ENCODE measurements at places on chromosomes 5 and 9. TPM values are rescaled to one million over a fixed set of nuclear protein-coding genes. Genes with fewer than 3 reads are reported as not detected.

DNA sequence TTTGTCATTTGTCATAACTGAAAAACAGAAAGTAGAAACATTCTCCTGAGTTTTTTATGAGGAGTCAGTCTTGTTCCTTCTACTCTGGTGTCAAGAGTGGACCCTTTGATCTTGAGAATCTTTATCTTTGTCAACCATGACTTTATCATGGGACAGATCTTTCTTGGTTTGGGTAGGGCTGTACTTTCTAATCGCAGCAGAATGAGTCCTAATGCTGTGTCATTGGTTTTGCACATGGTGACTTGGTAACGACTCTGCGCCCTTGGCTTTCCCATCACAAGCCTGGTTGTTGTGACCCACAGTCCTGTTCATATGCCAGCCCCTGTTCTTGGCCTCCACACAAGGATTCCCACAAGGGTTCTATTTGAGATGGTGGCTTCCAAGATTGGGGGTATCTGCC, 45.6 kb downstream of the AOPEP start:
- H3K4me3 ChIP-seq: no peak overlapping the region
- H3K4me1 ChIP-seq: peaks cover 5% of the 10 kb centered on the region
- H3K27ac ChIP-seq: peak overlapping the region; percentile 8

- no peaks in the 10 kb centered on the region for H3K36me3 ChIP-seq
- peak overlapping the region; percentile 74 for H3K4me3 ChIP-seq
- H3K4me1 ChIP-seq: peaks cover 3% of the 10 kb centered on the region
- no peak overlapping the region for H3K27ac ChIP-seq
- peaks cover 2% of the 10 kb centered on the region for H3K27me3 ChIP-seq
- DNase-seq: peak; percentile 93
These were observed 76.6 kb upstream of the TBCA start for GRCh38 chr5:77852514-77853352.

DNA sequence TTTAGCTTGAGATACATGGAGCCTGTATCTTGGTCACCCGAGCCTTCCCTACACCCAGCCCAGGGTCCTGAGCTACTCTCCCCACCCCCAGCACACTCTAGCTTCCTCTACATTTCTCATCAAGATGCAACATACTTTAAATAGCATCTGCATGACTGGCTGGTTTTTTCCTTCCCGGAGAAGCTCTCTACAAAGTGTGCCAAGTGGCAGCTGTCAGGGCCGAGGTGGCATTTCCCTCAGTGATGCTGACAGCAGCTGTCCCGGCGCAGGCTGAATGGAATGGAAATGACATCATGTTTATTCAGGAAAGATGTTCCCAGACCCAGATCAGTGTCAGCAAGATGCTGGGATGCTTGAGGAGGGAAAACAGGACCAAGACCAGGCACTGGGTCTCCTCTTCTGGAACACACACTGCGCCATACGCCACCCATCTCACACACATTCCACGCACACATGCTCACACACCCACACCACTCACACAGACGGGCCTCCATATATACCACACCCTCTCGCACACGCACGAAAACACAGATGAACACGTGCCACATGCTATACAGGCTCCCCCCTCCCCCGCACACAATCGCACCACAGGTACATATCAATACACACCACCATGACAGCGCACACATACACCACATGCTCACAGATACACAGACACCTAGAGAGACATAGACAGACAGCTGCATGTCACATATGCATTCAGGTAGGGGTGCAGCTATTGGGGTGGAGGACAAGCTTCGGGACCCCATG, 67.8 kb downstream of the LHX2 start:
- DNase-seq: peak; percentile 53
- no peak overlapping the region for H3K27ac ChIP-seq
- H3K4me1 ChIP-seq: peaks cover 14% of the 10 kb centered on the region
- no peaks in the 10 kb centered on the region for H3K36me3 ChIP-seq

- H3K4me3 ChIP-seq: no peak overlapping the region
- no peak overlapping the region for H3K27ac ChIP-seq
- no peak for DNase-seq
- H3K4me1 ChIP-seq: peaks cover 20% of the 10 kb centered on the region
- H3K36me3 ChIP-seq: no peaks in the 10 kb centered on the region
These were observed 15.4 kb upstream of the ARL15 start for GRCh38 chr5:54325610-54326311.

- peak overlapping the region; percentile 43 for H3K27ac ChIP-seq
- H3K4me1 ChIP-seq: peaks cover 8% of the 10 kb centered on the region
- no peak for DNase-seq
- H3K36me3 ChIP-seq: peaks cover 46% of the 10 kb centered on the region
- H3K27me3 ChIP-seq: no peaks in the 10 kb centered on the region
These were observed 7.6 kb downstream of the TENT2 start for GRCh38 chr5:79619854-79620253.

DNA sequence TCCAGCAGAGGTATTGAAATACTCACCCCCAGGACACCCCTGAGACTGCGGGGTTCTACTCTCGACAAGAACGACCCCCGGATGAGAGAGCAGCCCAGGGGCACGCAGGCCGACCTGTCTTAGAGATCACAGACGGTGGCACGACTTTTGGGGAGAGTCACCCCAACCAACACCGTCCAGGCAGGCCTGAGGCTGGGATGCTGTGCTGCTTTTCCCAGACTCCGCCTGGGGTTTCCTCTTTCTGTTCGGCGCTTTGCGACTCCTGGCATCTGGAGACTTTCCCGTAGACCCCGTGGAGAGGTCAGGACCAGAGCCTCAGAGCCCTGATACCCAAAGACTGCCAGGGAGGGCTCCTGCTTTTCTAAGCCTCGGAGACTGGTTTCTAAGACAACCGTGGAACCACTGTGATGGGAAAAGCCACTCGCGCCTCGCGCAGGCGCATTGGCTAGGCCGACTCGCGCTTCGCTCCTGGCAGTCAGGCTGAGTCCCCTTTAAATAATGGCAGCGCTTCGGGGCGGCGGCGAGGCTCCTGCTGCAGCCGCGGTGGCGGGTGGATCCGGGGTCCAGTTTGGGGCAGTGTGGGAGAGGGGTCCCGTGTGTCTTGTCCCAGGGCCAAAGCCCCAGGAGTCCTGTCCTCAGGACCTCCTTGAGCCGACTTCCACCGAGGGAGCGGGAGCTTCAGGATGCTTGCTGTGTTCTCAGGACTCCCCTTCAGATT, 484.0 kb downstream of the SPATA31A7 start:
- no peak overlapping the region for H3K4me3 ChIP-seq
- no peak overlapping the region for H3K27ac ChIP-seq
- no peaks in the 10 kb centered on the region for H3K36me3 ChIP-seq

DNA sequence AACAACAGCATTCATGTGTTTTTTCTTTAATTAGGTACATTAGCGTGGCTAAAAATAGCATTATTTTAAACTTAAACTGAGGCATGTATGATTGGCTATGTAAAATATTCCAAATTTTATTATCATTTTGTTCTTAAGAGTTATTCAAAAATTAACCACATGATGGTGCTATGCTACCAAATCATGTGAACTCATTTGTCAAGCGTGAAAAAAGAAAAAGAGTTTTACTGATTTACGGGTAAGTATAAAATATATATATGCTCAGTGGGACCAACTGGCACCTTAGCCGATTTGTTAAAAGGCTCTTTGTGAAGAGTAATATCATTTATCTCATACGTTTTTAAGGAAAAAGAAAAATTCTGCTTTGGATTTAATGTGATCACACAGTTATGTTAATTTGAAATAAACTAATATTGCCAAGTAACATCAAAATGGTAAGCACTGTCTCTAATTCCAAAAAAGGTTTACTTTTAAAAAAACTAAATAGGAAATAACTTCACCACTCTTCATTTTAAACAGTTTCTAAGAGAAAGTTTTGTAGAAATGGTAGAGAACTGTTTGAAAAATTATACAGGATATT, 1042.3 kb downstream of the CDH12 start:
- H3K27me3 ChIP-seq: no peaks in the 10 kb centered on the region
- no peak overlapping the region for H3K27ac ChIP-seq
- DNase-seq: no peak
- H3K36me3 ChIP-seq: no peaks in the 10 kb centered on the region
- H3K4me3 ChIP-seq: no peak overlapping the region

GRCh38 chr5:87136733-87137132, 130.9 kb upstream of the RASA1 start:
- no peak for DNase-seq
- no peak overlapping the region for H3K4me3 ChIP-seq
- H3K36me3 ChIP-seq: no peaks in the 10 kb centered on the region
- peak overlapping the region; percentile 53 for H3K27ac ChIP-seq

DNA sequence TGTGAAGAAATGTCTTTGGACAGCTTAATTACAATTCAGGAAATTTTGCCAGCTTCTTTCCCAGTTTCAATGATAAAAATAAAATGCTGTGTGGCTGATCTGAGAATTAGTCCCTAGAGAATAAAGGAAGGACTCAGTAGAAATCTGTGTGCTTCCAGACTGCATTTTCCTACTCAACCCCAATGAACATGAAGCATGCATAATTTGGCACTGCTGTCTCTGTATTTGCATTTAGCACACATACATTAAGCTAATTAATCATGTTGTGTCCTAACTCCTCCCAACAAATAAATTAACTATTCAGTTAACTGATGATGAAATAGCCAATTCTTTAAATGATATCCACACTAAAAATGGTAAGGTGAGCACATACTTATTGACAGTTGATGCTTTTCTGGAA, 380.0 kb upstream of the RORB start:
- no peak for DNase-seq
- no peaks in the 10 kb centered on the region for H3K36me3 ChIP-seq
- H3K27me3 ChIP-seq: no peaks in the 10 kb centered on the region
- H3K27ac ChIP-seq: no peak overlapping the region
- no peaks in the 10 kb centered on the region for H3K4me1 ChIP-seq
- no peak overlapping the region for H3K4me3 ChIP-seq

- no peak overlapping the region for H3K4me3 ChIP-seq
- H3K27ac ChIP-seq: no peak overlapping the region
- no peaks in the 10 kb centered on the region for H3K36me3 ChIP-seq
These were observed 22.2 kb upstream of the PAX5 start for GRCh38 chr9:37056046-37056920.

DNA sequence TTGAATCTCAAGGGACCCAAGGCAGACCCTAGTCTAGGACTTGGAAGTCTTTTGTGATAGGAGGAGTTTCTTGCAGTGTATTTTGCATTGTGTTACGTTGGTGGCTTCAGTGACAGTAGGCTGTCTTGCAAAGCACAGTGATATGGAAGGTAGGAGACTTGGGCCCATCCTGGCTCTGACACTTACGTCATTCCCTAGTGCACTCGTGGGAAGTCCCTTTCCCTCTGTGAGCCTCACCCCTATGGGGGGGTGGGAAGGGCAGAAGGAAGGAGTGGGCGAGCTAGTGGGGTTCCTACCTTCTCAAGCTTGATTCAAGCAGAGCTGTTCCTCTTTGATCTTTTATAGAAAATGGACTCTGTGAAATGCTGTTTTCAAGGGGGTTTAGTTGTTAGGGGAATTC, 9.2 kb upstream of the TEX53 start:
- H3K4me1 ChIP-seq: no peaks in the 10 kb centered on the region
- H3K4me3 ChIP-seq: no peak overlapping the region
- H3K27me3 ChIP-seq: peaks cover 9% of the 10 kb centered on the region
- no peaks in the 10 kb centered on the region for H3K36me3 ChIP-seq

GRCh38 chr9:129643706-129644105, 1.8 kb upstream of the ASB6 start:
- H3K4me3 ChIP-seq: no peak overlapping the region
- H3K27me3 ChIP-seq: no peaks in the 10 kb centered on the region
- peaks cover 9% of the 10 kb centered on the region for H3K36me3 ChIP-seq

GRCh38 chr5:99587983-99588382, 659.2 kb upstream of the CHD1 start:
- no peaks in the 10 kb centered on the region for H3K4me1 ChIP-seq
- no peaks in the 10 kb centered on the region for H3K27me3 ChIP-seq
- no peak overlapping the region for H3K4me3 ChIP-seq
- no peaks in the 10 kb centered on the region for H3K36me3 ChIP-seq
- DNase-seq: no peak

DNA sequence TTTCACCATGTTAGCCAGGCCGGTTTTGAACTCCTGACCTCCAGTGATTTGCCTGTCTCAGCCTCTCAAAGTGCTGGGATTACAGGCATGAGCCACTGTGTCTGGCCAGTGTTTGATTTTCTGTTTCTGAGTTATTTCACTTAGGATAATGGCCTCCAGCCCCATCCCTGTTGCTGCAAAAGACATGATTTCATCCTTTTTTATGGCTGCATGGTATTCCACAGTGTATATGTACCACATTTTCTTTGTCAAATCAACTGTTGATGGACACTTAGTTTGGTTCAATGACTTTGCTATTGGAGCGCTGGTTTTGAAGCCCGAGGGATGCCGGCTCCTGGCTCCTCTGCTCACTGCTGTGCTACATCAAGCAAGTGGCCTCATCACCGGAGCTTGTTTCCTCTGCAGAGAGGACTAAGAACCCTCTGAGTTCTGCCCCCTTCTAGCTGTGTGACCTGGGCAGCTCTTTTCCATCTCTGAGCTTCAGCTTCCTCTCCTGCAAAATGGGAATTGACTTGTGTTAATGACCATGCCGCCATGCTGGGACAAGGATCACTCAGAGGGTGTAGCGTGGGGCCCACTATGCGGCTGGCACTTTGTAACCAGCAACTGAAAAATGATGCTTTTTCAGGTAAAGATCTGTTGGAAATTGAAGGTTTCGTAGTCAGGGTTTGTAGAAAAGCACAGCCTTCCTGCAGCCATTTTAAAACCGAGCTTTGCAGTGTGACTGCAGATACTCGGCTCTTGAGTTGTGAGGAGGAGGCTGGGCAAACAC, 4.6 kb upstream of the NEURL1B start:
- peaks cover 5% of the 10 kb centered on the region for H3K27me3 ChIP-seq
- H3K36me3 ChIP-seq: no peaks in the 10 kb centered on the region
- H3K4me1 ChIP-seq: peaks cover 8% of the 10 kb centered on the region
- no peak overlapping the region for H3K4me3 ChIP-seq

FGD3 gene
- not detected for total RNA-seq

DNA sequence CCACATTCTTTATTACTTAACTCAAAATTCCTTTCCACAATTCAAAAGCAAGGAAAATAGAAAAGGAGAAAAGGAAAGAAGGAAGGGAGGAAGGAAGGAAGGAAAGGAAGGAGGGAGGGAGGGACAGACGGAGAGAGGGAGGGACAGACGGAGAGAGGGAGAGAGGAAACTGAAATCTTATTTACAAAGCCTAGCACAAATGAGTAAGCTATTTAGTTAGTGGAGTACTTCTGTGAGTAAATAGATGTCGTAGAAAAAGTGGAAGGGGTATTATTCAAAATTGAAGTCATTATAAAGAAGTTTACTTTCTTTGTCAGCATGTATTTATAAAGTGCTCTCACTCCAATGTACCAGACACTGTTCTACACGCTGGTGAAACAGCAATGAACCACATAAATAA, 177.9 kb downstream of the CETN3 start:
- no peaks in the 10 kb centered on the region for H3K4me1 ChIP-seq
- no peak overlapping the region for H3K27ac ChIP-seq
- H3K36me3 ChIP-seq: no peaks in the 10 kb centered on the region

Measured in osteoblast (primary cell).